Astrocyte of the hippocampus (primary cell): ENCODE measurements at places on chromosomes 2 and 18.

- peak; percentile 61 for DNase-seq
These were observed 940 bp downstream of the XRCC5 start for GRCh38 chr2:216109962-216110614.

GRCh38 chr2:197268786-197269584, 41.6 kb downstream of the ANKRD44 start:
- DNase-seq = peak; percentile 53

DNA sequence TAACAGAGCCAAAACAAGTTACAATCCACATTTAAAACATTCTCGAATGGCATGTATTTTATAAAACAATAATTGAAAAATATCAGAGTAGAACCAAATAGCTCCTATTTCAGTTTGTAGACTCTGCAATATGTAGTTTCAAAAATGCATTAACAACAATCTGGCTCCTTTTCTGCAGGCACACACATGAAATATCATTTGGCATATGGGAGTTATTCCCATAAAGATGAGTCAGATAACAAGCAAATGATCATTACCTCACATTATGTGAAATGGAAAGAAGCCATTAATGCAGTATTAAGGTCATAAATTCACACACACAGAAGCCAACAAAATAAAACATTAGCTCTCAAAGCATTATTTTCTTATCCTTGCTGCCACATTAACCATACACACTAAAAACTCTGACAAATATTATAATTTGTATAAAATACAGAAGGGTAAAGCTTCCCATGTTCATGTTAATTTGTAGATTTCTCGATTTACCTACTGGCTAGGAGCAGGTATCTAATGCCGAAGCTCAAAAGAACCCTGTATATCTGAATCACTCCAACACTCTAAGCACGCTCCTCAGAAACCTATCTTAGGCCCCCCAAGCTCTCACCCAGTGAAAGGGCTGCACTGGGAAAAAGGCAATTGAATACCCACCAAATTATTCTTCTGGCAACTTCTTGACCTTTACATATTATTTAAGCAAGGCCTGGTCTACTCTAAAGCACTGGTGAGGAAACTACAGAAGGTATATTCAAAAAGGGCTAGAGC, 13.8 kb downstream of the NBAS start:
- no peak for DNase-seq

DNA sequence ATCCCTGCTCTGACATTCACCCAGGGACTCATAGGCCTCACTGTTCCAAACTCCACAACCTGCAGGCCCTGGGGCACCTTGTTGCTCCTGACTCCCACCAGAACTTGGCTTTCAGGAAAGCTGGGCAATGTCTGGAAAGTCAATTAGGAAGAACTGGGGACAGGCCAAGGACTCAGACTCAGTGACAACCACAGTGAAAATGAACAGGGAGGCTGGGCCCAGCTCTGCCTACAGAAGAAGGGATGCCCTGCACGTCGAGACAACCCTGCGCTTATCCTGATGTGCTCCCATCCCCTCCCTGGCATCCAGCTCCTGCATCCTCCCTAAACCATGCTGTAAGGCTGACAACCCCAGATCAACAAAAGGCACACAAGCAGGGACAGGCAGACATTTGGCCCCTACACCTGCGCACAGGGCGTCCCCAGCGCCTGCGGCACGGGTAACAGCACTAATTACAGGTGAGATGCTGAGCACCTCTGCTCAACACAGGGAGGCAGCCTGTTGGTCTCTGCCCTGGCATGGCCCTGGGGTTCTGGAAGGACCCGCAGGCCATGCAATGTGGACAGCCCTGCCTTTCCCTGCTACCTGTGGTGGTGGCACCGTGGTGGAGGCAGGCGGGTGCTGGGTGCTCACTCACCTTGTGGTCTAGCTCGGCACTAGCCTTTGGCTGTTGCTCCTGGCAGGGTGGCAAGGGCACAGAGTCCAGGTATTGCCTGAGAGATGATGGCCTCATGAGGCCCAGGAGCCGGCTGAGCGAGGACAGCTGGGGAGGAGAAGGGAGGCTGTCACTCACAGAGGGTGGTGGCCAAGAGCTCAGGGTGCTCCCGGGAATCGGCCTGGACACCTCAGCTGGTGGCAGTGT, 23.6 kb upstream of the SEMA4C start:
- DNase-seq = no peak

- DNase-seq = no peak
These were observed 94.1 kb upstream of the BOD1L2 start for GRCh38 chr18:57052759-57053158.

DNA sequence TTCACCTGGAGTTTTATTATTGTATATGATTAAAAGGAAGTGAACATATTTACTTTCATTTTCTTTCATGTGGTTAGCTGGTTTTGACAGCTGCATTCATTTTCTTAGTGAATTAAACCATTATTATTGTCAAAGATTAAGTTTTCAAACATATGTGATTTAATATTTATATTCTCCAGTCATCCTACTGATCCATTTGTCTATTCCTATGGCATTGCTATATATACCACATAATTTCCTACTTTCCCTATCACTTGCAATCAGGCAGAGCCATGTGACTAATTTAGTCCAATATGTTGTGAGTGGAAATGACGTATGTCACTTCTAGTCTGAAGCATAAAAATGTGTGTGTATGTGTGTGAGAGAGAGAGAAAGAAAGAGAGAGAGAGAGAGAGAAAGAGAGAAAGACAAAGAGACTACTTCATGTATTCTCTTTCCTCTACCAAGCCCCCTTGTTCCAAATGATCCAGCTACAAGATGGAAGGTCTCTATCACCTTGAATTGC, 12.0 kb upstream of the TACR1 start:
- DNase-seq = no peak

- DNase-seq = no peak
These were observed 21.3 kb upstream of the COL3A1 start for GRCh38 chr2:188952901-188953300.
